ENCODE measurements at places on chromosomes 5 and 9.

DNA sequence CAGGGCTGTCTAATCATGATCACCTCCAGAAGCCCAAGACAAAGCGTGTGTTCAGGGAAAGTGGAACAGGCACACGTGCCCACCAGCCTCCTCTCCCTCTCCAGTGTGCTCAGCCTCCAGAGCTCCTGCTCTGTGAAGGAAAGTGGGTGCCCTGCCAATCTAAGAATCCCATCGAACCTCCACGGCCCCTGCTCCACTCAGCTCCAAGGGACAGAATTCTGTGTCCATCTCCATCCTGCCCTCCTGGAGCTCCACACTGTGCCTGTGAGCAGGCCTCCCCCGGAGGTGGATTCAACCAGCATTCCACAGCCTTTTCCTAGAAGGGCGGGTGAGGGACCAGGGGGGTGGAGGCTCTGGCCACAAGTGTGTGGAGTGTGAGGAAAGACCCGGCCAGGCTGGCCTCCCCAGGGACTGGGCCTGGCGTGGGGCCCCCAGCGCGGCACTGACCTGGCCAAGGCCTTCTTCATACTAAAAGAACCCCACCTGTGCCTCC, 6.0 kb downstream of the EEIG1 start:
- DNase-seq = no peak

- no peak for DNase-seq
Observed at GRCh38 chr9:137705443-137705863, 86.6 kb downstream of the EHMT1 start.

GRCh38 chr5:151493665-151494064, 46.3 kb downstream of the SLC36A1 start:
- no peak for DNase-seq

GRCh38 chr9:106620866-106621265, 242.1 kb upstream of the ZNF462 start:
- DNase-seq = no peak

DNA sequence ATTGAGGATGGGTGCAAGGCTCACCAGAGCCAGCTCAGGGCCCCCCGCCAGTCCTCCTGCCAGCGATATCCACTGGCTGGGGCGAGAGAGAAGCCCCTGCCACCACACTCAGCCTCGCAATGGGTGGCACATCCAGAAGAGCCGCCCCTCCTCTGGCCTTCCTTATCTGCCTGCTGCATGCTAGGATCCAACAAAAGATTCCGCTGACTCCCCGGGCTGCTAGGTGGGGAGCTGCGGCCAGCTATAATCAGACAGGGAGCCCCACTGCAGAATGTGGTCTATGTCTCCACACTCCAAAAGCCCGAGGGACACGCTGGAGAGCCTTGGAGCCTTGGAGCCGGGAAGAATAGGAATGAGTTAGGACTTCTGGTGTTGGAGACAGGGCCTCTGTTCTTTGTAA, 32.8 kb downstream of the COL23A1 start:
- DNase-seq = no peak

DNA sequence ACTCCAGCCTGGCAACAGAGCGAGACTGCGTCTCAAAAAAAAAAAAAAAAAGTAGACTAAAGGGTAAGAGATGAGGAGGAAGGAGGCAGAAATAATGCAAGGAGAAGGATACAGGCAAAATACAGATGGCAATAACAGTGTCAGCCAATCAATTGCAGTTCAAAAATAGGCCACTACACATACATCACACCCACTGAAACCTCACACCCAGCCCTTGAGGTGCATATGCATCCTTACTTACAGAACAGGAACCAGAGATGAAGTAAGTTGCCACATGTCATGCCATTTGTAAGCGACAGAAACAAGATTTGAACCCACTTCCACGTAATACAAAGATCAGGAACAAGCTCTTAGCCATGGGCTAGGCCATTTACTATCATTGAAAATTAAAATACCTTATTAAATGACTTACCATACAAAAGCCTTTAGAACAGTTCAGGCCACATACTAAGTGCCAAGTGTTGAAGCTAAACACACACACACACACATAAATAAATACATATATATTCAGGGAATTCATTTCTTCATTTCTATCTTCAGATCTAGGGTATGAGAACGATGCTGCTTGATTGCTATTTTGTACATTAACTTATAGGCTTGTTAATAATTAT, 98.4 kb downstream of the FNBP1 start:
- DNase-seq = no peak

GRCh38 chr5:40378396-40379177, 301.1 kb upstream of the PTGER4 start:
- no peak for DNase-seq

GRCh38 chr5:5370059-5370774, 52.3 kb upstream of the ICE1 start:
- no peak for DNase-seq

- no peak for DNase-seq
Observed at GRCh38 chr9:6489099-6489498, 76.1 kb downstream of the UHRF2 start.

GRCh38 chr5:40780199-40780598, 18.0 kb downstream of the PRKAA1 start:
- DNase-seq = no peak

GRCh38 chr9:125544988-125545651, 161.9 kb downstream of the MAPKAP1 start:
- DNase-seq = peak; percentile 64

DNA sequence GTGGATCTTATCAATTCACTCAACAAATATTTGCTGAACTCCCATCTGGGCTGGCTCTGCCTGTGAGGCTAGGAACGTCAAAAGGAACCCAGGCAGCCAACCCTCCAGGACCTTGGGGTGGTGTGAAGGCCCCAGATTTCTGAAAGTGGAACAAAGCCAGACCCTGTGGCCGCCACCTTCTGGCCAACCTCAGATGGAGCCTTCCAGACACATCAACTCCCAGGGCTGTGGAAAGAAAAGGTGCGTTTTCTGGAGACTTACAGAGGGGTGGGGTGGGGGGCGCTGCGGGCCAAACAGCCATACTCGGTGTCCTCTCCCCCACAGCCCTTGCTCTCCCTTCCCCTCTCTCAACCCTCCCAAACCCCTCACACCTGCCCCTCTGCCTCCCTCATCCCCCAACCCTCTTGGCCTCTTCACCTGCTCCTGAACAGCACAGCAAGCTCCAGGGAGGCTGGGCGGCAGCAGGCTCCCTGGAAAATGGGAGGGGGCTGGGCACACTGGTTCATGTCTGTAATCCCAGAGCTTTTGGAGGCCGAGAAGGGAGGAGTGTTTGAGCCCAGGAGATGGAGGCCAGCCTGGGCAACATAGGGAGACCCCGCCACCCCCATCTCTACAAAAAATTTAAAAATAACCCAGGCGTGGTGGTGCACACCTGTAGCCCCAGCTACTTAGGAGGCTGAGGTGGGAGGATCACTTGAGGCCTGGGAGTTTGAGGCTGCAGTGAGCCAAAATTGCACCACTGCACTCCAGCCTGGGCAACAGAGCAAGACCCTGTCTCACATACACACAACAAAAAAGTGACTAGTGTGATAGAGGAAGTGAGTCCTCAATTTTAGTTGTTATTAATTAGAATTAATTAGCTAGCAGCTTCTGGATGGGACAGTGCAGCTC, 45.0 kb upstream of the PRRC2B start:
- no peak for DNase-seq

GRCh38 chr5:80246995-80247729, 8.7 kb downstream of the SERINC5 start:
- DNase-seq = no peak

DNA sequence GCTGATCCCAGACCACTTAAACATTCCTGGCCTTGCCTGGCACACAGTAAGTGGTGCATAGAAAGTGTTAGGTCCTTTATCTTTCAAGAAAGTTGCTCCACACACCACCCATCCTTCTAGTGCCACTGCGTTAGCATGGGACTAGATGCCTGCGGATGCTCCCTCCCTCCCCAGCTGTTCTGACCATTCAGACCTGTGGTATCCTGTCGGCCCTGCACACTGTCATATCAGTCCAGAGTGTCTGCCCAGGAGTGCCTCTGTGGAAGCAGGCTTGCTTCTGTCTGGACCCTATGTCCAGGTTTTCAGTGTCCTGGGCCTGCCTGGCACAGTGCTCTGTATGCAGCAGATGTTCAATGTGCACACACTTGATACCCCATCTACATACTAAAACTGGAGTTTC, 38.3 kb upstream of the SMU1 start:
- DNase-seq = no peak

DNA sequence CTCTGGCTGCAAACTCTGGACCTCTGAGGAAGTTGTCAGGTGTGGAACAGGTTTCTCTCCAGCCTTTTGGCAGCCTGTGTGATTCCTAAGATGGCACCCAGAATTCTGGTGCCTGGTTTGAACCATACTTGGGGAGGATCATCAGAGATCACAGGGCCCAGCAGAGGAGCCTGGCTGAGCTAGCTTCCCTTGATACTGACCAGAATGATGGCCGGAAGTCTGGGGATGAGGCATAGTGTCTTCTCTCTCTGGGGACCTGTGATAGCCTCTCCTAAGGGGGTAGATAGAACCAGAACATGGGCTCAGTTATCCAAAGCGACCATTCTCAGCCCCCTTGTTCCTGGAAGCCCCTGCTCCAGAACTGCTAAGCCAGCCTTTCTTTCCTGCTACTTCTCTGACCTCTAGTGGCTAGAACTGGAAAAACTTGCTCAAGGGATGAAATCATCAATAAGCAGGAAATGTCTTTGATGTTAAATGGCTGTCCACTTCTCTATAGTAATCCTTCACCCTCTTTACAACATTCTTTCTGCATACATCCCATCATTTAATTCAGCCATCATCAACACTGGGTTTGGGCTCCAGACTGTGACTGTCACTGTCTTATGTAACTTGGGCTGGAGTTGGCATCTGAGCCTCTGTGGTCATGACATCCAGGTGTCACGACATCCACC, 55.1 kb downstream of the C9orf152 start:
- DNase-seq = no peak

- no peak for DNase-seq
Observed at GRCh38 chr5:1666812-1667588, 132.6 kb downstream of the MRPL36 start.

DNA sequence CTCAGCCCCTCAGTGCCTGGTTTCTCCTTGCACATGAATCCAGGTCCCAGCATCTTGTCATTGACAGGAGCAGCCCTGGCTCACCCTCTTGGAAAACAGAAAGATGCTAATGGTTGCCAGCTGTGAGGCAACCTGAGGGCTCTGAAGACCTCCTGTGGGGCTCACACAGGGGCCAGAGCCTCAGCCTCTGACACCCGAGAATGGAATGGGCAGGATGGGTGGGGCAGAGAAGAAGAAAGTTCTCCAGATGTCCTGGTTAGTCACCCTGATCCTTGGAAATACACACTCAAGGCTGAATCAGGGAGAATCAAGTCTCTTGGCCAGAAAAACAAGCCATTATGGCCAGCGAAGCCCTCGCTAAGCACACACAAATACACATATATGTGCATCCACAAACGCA, 32.3 kb upstream of the SPATA31E1 start:
- DNase-seq = peak; percentile 65

DNA sequence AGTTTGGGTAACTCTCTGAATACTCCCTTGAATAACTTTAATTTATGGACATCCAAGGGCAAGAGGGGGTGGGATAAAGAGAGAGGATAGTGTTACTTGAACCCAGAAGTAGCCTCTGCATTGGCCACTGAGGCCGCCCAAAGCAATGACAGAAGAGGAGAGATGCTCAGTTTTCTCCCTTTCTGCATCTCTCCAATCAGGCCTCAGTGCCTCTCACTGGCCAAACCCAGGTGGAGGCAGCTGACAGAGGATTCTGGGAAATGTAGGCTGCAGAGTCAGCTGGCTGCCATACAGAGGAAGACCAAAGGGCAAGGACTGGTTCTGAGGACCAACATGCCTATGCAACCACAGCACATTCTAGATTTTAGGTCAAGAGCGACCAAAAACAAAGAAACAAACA, 719.4 kb downstream of the MAT2B start:
- no peak for DNase-seq
